ENCODE measurements at places on chromosomes 5 and 9. TPM values are rescaled to one million over a fixed set of nuclear protein-coding genes. Genes with fewer than 3 reads are reported as not detected.

Gene GLDC
- 101 TPM for total RNA-seq

Gene FAM163B
- total RNA-seq = 0.38 TPM

Gene JAKMIP2
- total RNA-seq = 13.4 TPM

DNA sequence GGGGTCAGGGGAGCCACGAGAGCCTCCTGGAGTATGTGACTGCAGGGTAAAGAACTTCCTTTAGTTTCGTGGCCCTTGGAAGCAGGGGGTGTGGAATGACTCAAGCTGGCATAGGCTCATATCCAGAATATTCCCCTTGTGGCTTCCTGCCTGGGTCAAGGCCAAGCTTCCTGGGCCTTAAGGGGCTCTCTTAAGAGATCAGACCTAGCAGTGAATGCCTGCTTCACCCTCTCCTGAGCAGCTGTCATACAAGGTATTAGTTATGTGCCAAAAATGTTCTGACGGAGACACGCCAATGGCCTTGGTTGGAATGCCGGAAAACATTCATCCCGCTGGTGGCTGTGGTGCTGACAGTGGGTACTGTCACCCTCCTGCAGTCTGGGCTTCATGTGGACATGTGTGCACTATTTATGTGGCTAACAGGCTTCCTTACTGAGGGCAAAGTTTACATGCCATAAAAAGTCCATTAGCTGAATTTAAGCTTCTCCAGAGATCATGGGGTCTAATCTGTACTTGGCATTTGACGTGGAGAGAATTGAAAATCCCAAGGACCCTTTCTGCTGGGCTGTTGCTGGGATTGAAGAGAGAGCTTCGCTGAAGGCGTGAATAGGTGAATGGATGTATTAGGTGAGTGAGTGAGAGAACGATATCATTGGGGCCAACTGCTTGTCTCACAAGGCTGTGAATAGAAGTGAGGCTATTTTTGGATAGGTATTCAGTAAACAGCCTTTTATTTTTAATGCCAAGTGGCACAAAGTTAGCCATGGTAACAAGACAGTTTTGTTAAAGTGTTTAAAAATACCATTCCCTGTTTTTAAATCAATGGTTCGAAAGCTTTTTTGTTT is 156.8 kb downstream of the MACROH2A1 start:
- no peak for DNase-seq
- H3K36me3 ChIP-seq = no peaks in the 10 kb centered on the region
- H3K4me1 ChIP-seq = peaks cover 3% of the 10 kb centered on the region
- H3K4me3 ChIP-seq = no peak overlapping the region
- H3K27ac ChIP-seq = no peak overlapping the region
- no peaks in the 10 kb centered on the region for H3K27me3 ChIP-seq

DNA sequence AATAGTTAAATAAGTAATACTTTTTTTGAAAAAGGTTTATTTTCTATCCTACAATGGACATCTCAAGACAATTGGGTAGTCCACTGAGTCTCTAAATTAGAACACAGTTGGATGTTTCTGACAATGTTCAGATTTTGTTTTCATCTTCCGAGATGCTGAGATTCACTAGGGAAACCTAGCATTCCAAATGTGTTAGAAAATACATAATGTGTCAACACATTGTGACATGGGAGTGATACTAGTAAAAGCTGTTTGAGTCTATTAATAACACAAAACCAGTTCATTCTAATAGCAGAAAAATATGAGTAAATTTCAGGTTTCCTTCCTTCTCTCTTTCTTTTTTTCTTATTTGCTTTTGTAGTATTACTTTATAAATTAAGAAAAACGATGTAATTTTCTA is 68.2 kb upstream of the CDH10 start:
- no peaks in the 10 kb centered on the region for H3K27me3 ChIP-seq
- H3K27ac ChIP-seq = no peak overlapping the region
- H3K36me3 ChIP-seq = no peaks in the 10 kb centered on the region

DNA sequence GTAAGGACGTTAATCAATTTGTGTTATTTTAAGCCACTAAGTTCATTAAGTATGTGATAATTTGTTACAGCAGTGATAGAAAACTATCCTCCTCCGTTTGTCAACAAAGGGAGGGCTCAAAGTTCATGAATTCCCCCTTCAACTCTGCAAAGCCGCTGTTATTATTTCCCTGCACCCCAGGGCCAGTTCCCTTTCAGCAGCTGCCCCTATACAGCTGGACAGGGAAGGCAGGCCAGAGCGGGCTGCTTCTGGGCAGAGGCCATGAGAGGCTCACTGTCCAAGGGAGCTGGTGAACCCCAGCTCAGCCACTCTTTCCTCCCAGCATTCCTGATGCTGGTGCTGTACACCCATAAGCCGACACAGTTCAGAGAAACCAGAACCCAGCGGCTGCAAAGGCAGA is 102.4 kb upstream of the GPR151 start:
- no peak for DNase-seq
- no peaks in the 10 kb centered on the region for H3K36me3 ChIP-seq
- no peak overlapping the region for H3K27ac ChIP-seq
- H3K27me3 ChIP-seq = no peaks in the 10 kb centered on the region
- H3K4me3 ChIP-seq = no peak overlapping the region

DNA sequence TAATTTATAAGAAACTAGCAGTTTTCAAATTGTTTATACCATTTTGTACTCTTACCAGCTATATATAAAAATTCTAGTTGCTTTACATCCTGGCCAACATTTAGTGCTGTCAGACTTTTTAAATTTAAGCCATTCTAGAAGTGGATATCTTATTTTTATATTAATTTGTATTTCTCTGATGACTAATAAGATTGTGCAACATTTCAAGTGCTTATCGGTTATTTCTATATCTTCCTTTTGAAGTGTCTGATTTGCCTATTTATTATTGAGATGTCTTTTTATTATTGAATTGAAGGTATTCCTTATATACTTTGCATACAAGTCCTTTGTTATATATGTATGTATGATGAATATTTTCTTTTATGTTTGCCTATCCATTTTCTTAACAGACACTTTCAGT is 324.0 kb downstream of the ELAVL2 start:
- DNase-seq = no peak
- no peaks in the 10 kb centered on the region for H3K36me3 ChIP-seq
- H3K4me3 ChIP-seq = no peak overlapping the region
- no peaks in the 10 kb centered on the region for H3K4me1 ChIP-seq
- H3K27me3 ChIP-seq = no peaks in the 10 kb centered on the region

DNA sequence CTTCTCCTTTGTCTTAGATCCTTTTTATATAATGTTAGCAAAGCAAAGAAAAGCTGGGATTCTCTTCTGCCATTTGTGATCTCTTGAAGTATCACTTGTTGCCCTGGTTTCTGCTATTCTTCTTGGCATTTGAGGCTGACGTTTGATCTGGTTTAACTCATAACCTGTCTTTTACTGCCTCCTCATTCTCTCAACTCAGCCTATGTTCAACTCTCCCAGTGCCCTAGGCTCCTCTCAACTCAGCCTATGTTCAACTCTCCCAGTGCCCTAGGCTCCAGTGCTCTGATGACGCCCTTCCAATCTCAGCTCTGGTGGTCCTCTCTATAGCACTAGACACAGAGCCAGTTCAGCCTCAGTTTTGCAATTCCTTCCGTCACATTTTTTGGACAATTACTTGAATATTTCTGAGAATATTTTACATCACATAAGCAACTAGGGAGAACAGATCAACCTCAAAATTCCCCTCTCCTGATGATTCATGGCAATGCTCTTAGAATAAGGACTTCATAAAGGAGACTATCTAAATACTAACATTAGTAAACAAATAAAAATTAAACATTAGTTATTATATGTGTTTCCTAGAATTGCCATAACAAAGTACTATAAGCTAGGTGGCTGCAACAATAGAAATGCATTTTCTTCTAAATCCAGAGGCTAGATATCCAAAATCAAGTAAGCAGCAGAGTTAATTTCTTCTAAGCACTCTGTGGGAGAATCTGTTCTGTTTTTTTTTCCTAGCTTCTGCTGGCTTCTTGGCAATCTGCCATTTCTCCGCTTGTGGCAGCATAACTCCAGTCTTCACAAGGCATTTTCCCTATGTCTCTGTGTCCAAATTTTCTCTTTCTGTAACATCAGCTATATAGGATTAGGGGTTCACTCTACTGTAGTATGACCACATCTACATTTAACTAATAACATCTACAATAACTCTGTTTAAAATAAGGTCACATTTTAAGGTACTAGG is 662.1 kb upstream of the FTMT start:
- no peak overlapping the region for H3K4me3 ChIP-seq
- no peak overlapping the region for H3K27ac ChIP-seq
- H3K27me3 ChIP-seq = no peaks in the 10 kb centered on the region
- no peak for DNase-seq
- H3K36me3 ChIP-seq = no peaks in the 10 kb centered on the region
- no peaks in the 10 kb centered on the region for H3K4me1 ChIP-seq

DNA sequence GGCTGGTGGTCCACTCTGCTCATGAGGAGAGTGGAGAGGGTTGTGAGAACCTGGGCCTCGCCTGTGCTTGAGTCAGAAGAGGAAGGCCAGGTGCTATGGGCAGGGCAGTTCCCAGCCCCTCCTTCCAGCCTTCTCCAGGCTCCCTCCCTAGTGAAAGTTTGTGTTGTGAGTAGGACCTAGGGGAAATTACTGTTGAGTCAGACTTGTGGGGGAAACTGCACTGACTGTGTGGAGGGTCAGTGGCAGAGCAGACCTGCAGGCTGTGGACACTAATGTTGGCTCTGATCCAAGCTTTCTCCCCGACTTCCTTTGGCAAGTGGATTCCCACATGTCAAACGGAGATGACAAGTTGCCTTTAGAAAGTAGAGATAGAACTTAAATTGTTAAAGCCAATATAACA is 102.6 kb downstream of the ARHGAP26 start:
- no peak overlapping the region for H3K4me3 ChIP-seq
- H3K36me3 ChIP-seq = no peaks in the 10 kb centered on the region
- DNase-seq = no peak

DNA sequence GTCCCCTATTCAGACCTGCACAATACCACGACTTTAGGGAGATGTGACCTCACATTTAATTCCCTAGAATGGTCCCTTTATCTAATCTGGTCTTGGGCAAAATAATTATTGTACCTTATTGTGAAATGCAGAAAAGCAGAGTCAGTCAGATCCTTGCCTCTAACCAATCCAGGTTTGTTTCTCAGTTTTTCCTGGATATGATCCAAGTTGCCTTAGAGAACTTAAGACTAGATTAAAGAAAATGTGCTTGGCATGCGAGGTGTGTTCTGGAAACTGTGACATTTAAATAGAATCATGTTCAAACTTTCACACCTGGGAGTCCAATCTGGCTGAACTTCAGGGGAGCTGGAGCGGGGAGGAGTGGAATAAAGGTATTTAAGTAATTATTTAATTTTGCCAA is 696.2 kb downstream of the DNAH5 start:
- H3K36me3 ChIP-seq = no peaks in the 10 kb centered on the region
- no peaks in the 10 kb centered on the region for H3K27me3 ChIP-seq
- H3K4me1 ChIP-seq = peaks cover 5% of the 10 kb centered on the region
- no peak for DNase-seq
- no peak overlapping the region for H3K4me3 ChIP-seq

DNA sequence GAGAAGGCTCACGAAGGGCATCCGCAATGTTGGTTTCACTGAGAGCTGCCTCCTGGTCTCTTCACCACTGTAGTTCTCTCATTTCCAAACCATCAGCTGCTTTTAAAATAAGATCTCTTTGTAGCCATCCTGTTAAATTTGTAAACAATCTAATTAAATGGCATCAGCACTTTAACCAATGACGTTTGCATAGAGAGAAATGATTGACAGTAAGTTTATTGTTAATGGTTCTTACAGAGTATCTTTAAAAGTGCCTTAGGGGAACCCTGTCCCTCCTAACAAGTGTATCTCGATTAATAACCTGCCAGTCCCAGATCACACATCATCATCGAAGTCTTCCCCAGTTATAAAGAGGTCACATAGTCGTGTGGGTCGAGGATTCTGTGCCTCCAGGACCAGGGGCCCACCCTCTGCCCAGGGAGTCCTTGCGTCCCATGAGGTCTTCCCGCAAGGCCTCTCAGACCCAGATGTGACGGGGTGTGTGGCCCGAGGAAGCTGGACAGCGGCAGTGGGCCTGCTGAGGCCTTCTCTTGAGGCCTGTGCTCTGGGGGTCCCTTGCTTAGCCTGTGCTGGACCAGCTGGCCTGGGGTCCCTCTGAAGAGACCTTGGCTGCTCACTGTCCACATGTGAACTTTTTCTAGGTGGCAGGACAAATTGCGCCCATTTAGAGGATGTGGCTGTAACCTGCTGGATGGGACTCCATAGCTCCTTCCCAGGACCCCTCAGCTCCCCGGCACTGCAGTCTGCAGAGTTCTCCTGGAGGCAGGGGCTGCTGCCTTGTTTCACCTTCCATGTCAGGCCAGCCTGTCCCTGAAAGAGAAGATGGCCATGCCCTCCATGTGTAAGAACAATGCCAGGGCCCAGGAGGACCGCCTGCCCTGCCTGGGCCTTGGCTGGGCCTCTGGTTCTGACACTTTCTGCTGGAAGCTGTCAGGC is 16.6 kb downstream of the SQSTM1 start:
- peaks cover 42% of the 10 kb centered on the region for H3K36me3 ChIP-seq
- no peaks in the 10 kb centered on the region for H3K27me3 ChIP-seq
- H3K27ac ChIP-seq = no peak overlapping the region
- no peaks in the 10 kb centered on the region for H3K4me1 ChIP-seq
- no peak overlapping the region for H3K4me3 ChIP-seq

- no peak overlapping the region for H3K27ac ChIP-seq
- no peaks in the 10 kb centered on the region for H3K27me3 ChIP-seq
- no peak overlapping the region for H3K4me3 ChIP-seq
- DNase-seq = no peak
- H3K4me1 ChIP-seq = peaks cover 11% of the 10 kb centered on the region
These were observed 27.2 kb upstream of the ZFR start for GRCh38 chr5:32471784-32472183.

DNA sequence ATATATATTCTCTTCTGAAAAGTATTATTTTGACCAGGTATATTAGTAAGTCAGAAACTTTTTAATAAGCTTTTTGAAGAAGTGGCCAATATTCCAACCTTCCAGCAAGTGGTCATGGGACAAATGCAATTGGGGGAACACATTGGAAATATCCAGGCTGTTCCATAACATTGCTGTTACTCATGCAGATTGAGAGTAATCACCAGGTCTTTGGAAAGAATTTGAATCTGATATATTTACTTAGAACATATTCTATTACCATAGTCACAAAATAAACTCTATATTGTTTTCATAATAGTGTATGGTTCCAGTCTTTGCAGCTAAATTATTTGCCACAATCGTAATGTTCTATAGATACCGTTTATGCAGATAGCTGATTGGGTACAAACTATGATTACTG is 102.8 kb downstream of the TAF11L14 start:
- no peak overlapping the region for H3K27ac ChIP-seq
- H3K4me1 ChIP-seq = no peaks in the 10 kb centered on the region
- no peaks in the 10 kb centered on the region for H3K36me3 ChIP-seq
- DNase-seq = no peak
- no peak overlapping the region for H3K4me3 ChIP-seq

DNA sequence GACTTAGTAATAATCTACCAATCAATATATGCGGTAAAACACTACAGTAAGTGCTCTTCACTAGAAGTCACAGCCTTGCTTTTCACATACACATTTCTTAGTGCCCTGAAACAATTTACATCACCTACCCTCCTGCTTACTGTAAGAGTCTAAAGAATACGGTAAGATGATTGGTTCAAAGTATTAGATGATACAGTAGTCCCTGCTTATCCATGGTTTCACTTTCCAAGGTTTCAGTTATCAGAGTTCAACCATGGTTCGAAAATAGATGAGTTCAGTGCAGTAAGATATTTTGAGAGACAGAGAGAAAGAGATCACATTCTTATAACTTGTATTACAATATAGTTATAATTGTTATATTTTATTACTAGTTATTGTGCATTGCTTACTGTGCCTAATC is 83.0 kb downstream of the CPLANE1 start:
- H3K27me3 ChIP-seq = no peaks in the 10 kb centered on the region
- DNase-seq = no peak
- no peaks in the 10 kb centered on the region for H3K4me1 ChIP-seq
- no peak overlapping the region for H3K27ac ChIP-seq

GRCh38 chr5:109838157-109838556 is 148.4 kb downstream of the MAN2A1 start:
- H3K27me3 ChIP-seq = no peaks in the 10 kb centered on the region
- DNase-seq = no peak
- H3K4me3 ChIP-seq = no peak overlapping the region
- H3K36me3 ChIP-seq = no peaks in the 10 kb centered on the region
